ENCODE measurements at places on chromosomes 13 and 19.

DNA sequence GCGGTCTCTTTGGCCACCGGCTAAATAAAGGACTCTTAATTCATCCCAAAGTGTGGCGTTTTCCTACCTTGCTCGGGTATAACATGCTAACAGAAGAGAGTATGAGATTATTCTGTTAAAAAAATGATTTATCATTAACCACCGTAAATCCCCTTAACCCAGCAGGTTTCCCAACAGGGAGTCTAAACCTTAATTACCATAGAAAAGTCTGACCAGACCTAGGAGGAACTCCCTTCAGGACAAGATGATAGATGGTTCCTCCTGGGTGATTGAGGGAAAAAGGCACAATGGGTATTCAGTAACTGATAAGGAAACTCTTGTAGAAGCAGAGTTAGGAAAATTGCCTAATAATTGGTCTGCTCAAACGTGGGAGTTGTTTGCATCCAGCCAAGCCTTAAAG lies 193.7 kb downstream of the ZNF737 start:
- DNase-seq = no peak

- no peak for DNase-seq
These were observed 6.8 kb upstream of the ZNF561 start for GRCh38 chr19:9627856-9628255.

DNA sequence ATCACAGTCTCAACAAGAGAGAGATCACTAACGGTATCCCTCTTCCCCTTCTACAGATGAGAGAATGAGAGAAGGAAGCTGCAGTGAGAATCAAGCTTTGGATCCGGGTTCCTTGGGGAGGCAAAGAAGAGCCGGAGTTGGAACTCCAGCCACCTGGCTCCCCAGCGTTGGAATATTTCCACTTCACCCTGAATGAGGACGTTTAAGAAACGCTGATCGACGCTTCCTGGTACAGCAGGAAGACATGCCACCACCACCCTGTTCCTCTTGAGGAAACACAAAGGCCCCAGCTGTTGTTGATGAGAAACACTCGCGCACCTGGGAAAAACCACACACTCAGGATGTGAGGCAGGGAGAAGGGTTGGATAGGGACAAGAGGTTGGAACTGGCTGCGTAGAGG lies 11.3 kb upstream of the CACNG8 start:
- DNase-seq = no peak

GRCh38 chr13:103757361-103757760 lies 691.1 kb upstream of the SLC10A2 start:
- DNase-seq = no peak

DNA sequence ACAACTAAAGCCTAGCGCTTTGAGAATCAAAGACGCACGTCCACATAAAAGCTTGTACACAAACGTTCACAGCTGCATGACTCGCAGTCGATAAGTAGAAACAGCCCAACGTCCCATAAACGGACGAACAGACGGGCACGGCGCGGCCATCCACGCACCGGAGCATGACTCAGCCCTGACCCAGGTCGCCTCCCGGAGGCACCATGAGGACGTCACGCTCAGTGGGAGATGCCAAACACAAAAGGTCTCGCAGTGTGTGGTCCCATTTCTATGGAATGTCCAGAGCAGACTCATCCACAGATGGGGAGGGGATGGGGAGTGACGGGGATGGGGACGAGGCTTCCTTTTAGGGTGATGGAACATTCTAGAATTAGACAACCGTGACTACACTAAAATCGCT lies 9.4 kb downstream of the POLRMT start:
- no peak for DNase-seq
